Activated CD4-positive, alpha-beta T cell treated with anti-CD3 and anti-CD28 coated beads, Interleukin-2, Interleukin-6, amounts not matched to agents 100 ng/mL and 50 ng/mL, durations not matched to agents 16 hours and 8 hours (primary cell): ENCODE measurements at places on chromosomes 1 and 21.

DNA sequence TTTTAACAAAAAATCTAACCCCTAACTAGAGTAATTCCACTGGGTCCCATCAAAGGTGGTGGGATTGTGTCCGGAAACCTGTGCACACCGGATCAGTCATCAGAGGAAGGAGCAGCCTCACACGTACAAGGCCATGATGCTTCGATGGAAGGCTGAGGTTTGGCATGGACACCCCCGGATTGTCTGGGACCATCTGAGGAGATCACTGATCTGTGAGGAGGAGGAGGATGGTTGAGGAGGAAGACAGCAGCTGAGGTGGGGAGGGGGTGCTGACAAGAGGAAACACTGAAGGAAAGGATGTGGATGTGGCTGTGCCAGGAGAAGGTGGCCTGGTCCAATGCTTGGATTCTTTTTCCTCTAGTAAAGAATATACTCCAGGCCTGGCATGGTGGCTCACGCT lies 41.3 kb downstream of the GPR161 start:
- DNase-seq = no peak

GRCh38 chr1:44721485-44722361 lies 9.2 kb downstream of the RNU5D-1 start:
- DNase-seq = peak; percentile 96

DNA sequence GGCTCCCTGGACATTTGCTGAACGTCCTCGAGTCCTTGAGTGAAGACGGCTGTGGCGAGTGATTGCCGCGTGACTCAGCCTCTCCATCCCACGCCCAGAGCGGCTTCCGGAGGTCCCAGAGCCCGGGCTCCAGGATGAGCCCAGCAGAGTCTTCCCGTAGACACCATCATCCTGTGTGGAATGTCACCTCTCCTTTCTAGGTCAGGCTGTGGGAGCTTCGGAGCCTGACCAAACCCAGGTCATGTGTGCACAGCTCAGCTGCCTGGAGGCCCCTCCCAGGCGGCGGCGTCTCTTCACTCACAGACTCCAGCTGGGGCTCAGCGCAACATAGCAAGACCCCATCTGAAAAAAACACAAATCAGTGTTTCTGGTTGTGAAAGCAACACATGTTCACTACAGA lies 38.2 kb downstream of the PRKCZ start:
- DNase-seq = no peak

DNA sequence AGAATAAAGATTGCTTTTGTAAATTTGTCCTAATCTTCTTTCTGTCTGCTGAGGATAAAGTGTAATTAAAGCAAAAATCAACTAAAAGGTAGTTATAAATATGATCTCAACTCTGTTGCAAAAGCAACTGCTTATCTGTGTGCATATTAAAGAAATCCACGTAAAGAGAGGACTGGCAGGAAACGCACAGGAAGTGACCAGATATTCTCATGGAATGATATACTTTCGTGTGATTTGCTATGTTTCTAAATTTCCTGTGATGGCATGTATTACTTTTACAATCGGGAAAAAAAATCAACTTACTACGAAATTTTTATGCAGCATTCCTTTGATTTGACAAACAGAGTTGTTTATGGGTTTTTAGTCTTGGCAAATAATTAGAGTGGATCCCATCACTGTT lies 75.4 kb downstream of the RGS2 start:
- DNase-seq = no peak

GRCh38 chr1:109598655-109599054 lies 20.8 kb downstream of the GNAT2 start:
- DNase-seq = no peak

- no peak for DNase-seq
Observed at GRCh38 chr1:25662061-25662460, 45.5 kb downstream of the MAN1C1 start.

- peak; percentile 83 for DNase-seq
Observed at GRCh38 chr1:165631342-165632151, 513 bp downstream of the MGST3 start.

DNA sequence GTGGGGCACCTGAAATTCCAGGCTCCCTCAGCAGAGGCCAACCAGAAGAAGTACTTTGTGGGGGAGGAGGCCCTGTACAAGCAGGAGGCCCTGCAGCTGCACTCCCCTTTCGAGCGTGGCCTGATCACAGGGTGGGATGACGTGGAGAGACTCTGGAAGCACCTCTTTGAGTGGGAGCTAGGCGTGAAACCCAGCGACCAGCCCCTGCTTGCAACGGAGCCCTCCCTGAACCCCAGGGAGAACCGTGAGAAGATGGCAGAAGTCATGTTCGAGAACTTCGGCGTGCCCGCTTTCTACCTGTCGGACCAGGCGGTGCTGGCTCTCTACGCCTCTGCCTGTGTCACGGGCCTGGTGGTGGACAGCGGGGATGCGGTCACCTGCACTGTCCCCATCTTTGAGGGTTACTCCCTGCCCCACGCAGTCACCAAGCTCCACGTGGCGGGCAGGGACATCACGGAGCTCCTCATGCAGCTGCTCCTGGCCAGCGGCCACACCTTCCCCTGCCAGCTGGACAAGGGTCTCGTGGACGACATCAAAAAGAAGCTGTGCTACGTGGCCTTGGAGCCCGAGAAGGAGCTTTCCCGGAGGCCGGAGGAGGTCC lies 634 bp downstream of the ACTRT2 start:
- no peak for DNase-seq

GRCh38 chr1:73205294-73205973 lies 923.1 kb upstream of the NEGR1 start:
- no peak for DNase-seq

- no peak for DNase-seq
Observed at GRCh38 chr21:44962403-44962966, 22.7 kb downstream of the SLX9 start.

- no peak for DNase-seq
Observed at GRCh38 chr1:159973350-159973940, 19.4 kb upstream of the SLAMF9 start.

DNA sequence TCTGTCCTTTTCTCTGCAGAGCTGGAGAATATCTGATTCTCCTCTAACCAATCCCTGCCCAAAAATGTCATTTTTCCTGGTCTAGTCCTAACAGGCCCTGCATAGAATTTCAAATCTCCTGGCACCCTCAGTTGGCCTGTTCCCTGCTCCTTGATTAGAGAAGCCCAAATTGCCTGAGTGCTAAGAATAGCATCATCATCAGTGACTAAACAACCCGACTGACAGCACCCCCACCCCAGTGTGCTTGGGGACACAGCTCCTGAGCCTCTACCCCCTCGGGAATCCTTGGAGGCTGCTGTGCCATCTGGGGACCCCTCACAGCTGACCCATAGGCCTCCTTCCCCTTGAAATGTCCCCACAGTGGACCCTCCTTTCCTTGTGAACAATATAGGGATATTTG lies 94.4 kb downstream of the DDX20 start:
- no peak for DNase-seq

- no peak for DNase-seq
Observed at GRCh38 chr1:98201666-98202081, 280.8 kb upstream of the DPYD start.

GRCh38 chr1:38745476-38746401 lies 113.8 kb downstream of the RRAGC start:
- DNase-seq = peak; percentile 58

GRCh38 chr1:40575336-40575735 lies 43.9 kb downstream of the ZNF684 start:
- no peak for DNase-seq

- DNase-seq = no peak
Observed at GRCh38 chr1:151728151-151729054, 7.1 kb downstream of the RIIAD1 start.

- peak; percentile 1 for DNase-seq
Observed at GRCh38 chr1:184380468-184380867, 6.4 kb upstream of the C1orf21 start.

DNA sequence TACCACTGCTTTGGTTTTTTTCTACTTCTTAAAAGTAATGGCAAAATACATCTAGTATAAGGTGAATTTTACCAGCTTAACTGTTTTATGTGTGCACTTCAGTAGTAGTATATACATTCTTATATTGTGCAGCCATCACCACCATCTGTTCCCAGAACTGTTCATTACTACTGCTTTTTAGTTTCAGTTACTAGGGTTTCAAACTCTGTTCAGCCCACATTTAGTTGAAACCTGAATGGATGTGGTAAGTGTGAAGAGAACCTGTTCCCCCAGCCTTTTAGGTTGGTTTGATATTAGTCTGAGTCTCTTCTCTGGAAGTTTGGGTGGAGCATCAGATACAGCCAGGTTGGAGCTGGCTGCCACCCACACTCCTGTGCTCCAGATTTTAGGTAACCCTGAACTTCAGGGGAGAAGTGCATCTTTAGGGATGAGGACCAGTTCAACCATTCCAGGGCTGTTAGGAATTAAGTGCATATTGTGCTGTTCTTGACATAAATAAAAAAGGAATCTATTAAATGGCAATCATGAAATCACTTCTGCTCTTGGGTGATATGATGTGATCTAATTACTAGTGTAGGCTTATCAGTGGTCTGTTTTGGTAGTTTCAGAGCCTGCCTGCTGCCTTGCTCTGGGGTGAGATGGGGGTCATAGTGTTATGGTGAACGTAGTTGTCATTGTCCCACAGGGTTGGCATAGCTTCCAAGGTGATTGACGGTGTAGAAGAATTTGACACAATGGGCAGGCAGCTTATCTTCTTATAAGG lies 32.1 kb downstream of the URB2 start:
- no peak for DNase-seq

- DNase-seq = peak; percentile 61
Observed at GRCh38 chr1:11858968-11859871, 475 bp upstream of the NPPB start.

DNA sequence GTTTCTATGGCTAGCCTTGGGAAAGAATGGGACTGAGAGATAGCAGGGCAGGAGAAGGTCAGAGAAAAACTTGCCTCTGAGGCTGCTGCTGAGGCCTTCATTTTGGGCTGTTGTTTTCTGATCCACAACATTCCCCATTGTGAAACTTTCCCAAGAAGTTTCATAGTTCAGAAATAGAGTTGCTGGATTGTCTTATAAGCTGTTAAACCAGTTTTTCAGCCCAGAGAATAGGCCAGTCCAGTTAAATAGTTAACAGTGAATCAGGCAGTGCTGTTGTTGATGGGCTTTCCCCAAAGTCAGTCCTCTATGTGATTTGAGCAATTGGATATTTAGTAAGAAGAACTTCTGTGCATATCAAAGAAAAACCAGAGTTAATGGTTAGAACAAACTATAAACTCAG lies 77.0 kb downstream of the C21orf91 start:
- no peak for DNase-seq

DNA sequence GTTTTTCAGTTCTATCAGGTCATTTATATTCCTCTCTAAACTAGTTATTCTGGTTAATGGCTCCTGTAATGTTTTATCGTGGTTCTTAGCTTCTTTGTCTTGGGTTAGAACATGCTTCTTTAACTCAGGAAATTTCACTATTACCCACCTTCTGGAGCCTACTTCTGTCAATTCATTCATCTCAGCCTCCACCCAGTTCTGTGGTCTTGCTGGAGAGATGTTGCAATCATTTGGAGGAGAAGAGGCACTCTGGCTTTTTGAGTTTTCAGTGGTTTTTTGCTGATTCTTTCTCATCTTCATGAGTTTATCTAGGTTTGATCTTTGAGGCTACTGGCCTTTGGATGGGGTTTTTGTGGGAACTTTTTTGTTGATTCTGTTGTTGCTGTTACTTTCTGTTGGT lies 213.0 kb downstream of the BRINP2 start:
- DNase-seq = peak; percentile 12

GRCh38 chr1:1306070-1306660 lies 1.6 kb downstream of the ACAP3 start:
- peak; percentile 36 for DNase-seq

DNA sequence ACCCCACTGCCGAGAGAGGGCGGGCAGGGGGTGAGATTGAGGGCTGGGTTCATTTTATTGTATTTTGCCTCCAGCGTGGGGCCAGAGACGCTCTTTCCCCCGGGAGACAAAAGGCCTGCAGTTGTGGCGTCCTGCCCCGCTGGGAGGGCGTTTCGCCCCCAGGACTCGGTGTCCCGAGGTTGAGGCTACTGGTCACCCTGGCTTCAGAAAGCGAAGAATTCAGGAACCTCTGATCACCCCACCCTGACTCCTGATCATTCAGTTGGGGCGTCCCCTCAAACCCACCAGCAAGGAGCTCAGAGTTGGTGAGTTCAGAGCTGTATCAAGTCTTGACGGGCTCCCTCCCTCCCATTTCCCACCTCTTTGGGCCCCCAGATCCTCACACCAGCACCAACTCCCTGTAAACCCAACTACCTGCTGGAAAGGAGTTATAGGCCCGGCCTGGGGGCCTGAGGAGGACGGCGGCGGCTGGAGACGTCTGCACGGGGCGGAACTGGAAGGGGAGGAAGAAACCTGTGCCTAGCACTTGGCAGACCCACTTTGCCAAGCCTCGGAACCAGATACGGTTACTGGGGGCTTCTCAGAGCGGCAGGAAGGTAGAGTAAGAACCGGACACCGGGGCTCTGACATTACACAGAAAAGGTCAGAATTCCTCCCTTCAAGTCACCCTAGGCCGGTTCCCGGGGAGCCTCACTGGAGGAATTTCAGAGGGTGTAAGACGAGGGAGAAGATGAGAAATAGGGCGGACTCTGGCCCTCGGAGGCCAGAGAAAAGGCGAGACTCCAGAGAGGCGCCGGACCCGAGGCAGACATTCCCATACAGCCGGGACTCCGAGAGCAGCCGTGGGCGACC lies 761 bp upstream of the PAX7 start:
- no peak for DNase-seq

DNA sequence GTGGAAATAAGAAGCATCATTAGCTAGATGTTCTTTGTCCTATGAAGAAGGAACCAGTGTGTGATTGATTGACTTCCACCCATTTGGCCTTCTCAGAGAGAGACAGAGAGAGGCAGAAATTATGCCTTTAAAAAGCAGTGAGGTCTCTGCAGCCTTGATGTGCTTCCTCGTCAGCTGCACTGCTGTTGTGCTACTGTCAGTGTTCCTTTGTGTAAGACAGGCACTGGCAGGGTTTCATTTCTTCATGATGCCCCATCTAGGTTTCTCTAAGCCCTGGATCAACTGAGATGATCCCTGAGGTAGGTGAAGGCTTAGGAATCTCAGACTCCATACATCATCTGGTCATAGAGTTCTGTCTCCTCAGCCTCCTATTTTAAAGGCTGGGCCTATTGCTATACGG lies 34.9 kb downstream of the GPR3 start:
- DNase-seq = no peak

DNA sequence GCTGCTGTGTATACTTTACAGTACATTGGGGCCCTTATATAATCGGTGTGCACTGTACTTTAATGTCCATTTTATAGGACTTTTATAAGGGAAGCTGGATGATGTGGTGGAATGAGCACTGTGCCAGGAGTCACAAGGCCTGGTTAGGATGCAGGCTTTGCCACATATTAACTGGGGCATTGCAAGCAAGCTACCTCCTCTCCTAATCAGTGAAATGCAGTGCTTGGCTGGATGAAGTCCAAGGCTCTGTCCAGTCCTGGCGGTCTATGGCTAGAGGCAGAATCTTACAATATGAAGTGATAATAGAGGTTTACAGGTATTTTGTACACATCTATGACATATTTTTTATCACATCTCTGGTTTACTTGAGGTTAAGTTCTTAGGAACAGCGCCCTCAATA lies 1.7 kb upstream of the PKP1 start:
- no peak for DNase-seq

- no peak for DNase-seq
Observed at GRCh38 chr1:177975588-177976495, 6.0 kb upstream of the SEC16B start.

- DNase-seq = no peak
Observed at GRCh38 chr1:171702598-171702997, 39.3 kb downstream of the VAMP4 start.

GRCh38 chr1:30366911-30367310 lies 356.5 kb downstream of the MATN1 start:
- DNase-seq = no peak

- DNase-seq = no peak
Observed at GRCh38 chr1:88188038-88188437, 496.0 kb upstream of the PKN2 start.

- DNase-seq = no peak
Observed at GRCh38 chr1:3680488-3681230, 28.3 kb downstream of the TP73 start.
